Stimulated activated CD8-positive, alpha-beta memory T cell treated with anti-CD3 and anti-CD28 coated beads, Interleukin-15, amount 100 ng/mL, for 48 hours (primary cell): ENCODE measurements at places on chromosomes 6 and 20.

DNA sequence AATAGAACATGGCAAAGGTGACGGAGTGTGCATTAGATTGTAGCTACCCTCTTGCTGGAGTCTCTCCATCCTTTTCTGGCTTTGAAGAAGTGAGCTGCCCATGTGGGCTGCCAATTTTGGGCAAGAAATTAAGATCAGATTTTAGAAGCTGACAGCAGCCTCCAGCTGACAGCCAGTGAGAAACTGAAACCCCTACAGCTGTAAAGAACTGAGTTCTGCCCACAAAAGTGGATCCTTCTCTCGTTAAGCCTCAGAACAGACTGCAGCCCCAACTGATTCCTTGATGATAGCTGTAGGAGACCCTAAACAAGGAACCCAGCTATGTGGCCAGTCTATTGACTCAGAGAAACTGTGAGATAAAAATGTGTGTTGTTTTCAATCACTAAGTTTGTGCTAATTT lies 134.1 kb downstream of the CD109 start:
- DNase-seq: no peak

DNA sequence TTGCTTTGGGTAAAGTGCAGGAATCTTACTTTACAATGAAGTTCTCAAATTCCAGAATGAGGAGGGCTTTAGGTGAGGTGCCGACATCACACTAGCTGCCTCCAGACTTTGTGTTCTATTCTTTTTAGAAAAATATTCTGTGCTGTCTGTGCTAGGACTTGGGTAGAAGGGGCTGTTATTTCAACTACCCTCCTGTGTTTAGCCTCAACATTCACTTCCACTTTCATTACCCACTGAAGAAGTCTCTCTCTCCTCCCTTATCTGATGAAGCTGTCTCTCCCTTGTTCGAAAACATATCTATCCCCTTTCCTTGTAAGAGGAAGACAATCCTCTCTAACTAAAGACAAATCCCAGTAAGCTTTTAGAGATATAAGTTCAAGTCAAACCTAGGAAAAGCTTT lies 25.0 kb upstream of the BRPF3 start:
- DNase-seq: no peak

- DNase-seq: no peak
Observed at GRCh38 chr6:50889935-50890334, 71.3 kb downstream of the TFAP2B start.

DNA sequence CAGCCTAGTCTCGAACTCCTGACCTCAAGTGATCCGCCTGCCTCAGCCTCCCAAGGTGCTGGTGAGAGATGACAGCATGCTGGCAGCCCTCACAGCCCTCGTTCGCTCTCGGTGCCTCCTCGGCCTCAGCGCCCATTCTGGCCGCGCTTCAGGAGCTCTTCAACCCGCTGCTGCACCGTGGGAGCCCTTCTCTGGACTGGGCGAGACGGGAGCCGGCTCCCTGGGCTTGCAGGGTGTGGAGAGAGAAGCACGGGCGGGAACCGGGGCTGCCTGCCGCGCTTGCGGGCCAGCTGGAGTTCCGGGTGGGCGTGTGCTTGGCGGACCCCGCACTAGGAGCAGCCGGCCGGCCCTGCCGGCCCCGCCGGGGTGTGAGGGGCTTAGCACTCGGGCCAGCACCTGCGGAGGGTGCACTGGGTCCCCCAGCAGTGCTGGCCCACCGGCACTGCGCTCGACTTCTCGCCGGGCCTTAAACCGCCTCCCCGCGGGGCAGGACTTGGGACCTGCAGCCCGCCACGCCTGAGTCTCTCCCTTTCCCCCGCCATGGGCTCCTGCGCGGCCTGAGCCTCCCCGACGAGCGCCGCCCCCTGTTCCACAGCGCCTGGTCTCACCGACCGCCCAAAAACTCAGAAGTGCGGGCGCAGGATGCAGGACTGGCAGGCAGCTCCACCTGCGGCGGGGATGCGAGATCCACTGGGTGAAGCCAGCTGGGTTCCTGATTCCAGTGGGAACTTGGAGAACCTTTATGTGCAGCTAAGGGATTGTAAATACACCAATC lies 31.5 kb upstream of the RANBP9 start:
- DNase-seq: no peak
